NCI-H1105 (cell line): ENCODE measurements at places on chromosomes 16 and 17.

DNA sequence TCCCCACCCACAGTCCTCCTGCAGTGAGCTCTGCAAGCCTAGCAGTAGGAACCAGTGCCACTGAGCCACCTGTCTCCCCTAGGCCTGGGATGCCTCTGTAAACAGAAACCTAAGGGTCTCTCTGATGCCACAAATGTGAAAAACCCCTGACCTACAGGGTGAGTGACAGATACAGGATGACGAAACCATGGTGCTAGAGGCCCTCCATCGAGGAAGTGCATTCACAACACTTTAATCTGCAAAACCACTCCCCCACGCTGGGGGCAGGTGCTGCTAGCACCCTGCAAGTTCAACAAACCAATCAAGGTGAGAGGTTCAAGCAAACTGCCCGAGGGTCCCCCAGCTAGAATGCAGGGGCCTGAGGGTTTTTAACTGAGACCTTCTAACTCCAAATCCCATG, 59.5 kb downstream of the CDYL2 start:
- no peak for DNase-seq

GRCh38 chr17:55726440-55726839, 3.8 kb upstream of the TMEM100 start:
- DNase-seq = no peak

- no peak for DNase-seq
Observed at GRCh38 chr17:47676510-47677165, 17.3 kb upstream of the TBKBP1 start.

- DNase-seq = no peak
Observed at GRCh38 chr16:72940886-72941285, 107.0 kb downstream of the ZFHX3 start.

- DNase-seq = no peak
Observed at GRCh38 chr16:4467916-4468315, 6.5 kb downstream of the NMRAL1 start.

GRCh38 chr16:47060596-47060995, 83.1 kb downstream of the NETO2 start:
- no peak for DNase-seq

DNA sequence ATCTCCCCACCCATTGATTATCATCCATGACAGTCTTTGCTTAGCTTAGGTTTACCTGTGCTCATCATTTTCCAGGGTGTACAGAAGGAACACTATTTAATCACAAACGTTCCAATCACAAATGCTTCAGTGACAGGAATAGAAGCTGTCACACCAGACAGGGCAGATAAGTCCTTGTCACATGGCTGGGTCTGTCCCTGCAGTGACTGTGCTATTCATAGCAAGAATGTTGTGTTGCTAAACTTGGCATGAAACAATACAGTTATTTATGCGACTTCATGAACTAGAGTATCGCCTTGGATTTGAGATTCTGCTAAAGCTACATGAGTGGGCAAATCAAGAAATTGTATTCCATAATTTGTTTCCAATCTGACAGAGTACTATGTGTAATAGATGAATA, 108.4 kb downstream of the CDH13 start:
- no peak for DNase-seq

GRCh38 chr17:39352986-39353385, 48.4 kb downstream of the FBXL20 start:
- no peak for DNase-seq
